ENCODE measurements at places on chromosomes 1 and 21.

DNA sequence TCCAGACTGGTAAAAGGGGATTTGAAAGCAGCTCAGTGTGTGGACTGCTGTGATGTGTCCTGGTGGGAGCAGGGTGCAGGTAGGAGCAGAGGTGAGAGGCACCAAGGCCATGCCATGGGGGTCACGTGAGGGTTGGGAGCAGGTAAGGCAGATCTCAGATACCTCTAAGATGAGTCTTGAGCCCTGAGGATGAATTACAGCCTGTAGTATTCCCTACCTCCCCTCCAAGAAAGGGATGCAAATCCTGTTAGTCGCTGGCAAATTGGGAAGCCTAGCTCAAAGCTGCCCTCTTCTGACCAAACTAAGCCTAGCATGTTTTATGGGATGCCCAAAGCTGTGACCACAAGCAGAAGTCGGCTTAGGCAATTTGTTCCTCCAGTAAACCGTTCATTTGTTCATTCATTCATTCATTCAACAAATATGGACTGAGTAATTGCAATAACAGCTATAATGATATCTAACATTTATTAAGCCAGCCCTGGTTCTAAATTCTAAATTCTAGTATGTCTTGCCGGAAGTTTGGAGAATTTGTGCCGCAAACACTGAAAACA is 3.9 kb upstream of the NUAK2 start:
- peak; percentile 80 for DNase-seq

DNA sequence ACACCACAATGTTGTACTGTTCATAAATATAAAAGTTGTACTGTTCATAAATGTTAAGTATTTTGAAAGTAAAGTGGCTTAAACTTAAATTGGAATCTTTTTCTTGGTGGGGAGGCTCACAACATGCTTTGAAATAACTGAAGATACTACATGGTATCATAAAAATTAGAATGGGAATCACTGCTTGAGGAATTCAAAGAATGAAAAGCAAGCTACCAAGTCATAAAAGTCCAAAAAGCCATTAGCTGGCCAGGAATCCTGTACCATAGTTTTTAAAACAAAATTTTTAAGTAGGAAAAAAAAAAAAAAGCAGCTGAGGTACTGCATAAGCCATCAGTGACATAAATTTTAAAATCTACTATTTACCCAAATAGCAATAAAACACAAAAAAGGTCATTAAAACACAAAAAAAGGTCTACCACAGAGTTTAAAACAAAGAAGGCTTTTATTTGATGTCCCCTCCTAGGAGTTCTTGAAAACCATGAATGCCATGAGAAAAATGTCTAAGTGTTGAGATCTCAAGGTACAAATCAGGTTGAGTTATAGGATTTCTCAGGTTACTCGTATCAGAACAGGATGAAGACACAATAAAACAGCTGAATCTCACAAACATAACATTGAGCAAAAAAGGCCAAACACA is 8.6 kb downstream of the ZZZ3 start:
- DNase-seq = no peak

DNA sequence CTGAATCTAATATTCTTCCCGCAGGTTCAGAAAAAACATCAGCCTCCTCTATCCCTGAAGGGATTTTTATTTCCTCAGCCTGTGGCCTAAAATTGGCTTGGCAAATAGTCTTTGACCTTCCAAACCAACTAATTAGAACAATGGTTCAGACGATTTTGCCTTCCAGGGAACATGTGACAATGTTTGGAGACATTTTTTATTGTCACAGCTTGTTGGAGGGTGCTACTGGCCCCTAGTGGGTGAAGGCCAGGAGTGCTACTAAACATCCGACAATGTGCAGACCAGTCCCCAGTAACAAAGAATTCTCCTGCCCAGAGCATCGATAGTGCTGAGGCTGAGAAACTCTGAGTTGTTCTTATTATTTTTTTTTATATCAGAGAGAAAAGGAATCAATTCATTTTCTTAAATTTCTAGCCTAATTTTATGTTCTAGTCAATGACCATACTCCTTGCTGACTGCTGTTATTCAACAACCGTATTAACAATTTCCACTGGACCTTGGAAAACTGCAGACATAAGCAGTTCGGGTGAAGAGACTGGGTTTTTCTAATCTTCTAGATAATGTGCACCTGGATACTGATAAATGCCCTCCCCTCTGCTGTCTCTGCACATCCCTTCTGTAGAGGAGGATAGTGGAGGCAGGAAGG is 280.7 kb downstream of the LMX1A start:
- peak; percentile 28 for DNase-seq

DNA sequence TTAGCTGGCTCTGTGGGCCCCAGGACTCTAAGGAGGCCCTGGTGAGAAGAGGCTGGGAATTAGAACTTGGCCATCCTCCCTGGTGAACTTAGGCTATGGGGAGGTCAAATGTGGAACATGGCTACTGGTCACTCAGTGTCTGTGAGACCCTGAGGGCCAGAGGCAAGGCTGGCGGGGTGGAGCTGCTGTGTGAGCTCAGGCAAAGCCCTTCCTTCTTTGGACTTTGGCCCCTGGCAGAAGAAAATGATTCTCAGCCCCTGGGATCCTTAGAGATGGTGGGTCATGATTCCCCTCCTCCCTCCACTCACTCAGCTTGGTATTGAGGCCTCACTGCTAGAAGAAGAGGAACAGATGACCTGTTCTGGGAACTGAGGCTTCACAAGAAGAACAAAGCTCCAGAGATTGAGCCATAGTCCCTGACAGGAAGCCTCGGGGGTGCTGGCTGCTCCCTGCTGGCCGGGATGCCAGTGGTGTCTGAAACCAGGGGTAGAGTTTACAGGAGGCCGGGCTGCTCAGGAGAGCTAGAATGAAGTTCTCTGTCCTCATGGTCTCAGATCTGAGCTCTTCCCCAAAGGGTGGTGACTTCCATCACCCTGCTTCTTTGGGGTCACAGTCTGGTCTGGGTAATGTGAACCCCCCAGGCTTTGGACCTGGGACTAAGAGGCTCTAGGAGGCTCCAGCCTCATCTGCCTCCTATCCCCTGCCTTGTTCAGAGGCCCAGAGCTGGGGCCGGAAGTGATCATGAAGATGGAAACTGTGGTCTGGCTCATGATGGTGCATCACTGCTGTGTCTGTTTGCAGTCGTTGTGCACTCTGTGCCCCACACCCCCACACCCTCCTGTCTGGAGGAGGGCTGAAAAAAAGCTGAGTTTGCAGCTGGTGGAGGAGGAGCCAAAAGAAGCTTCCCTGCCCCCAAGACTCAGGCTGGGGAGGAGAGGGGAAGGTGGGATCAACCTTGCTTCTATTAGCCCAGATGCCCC is 905 bp downstream of the BTBD19 start:
- peak; percentile 92 for DNase-seq

DNA sequence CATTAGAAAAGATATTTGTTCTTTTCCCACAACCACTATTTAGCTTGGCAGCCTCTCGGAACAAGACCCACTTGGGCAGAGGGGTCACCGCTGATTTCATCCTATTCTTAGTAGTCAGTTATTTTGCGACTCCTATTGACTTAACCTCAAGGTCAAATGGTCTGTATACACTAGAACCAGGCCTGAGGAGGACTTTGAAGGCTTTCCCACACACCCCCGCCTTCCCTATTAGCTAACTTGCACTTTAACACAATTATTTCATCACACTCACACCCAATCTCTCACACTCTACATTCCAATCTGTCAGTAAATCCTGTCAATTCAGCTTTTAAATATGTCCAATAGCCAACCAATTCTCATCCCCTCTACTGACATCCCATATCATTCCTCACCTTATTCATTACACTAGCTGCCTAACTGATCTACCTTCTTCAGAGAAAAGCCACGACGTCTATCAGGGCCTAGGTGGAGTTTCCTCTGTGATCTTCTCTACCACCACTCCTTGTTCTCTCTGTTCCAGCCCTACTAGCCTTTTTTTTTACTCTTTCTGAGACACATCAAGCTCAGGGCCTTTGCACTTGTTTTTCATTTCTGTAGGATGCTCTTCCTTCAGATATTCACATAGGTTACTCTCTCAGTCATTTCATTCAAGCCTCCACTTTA is 1.0 kb upstream of the NIBAN1 start:
- no peak for DNase-seq

- DNase-seq = no peak
Measured at GRCh38 chr1:243213045-243213787, 41.9 kb downstream of the CEP170 start.

GRCh38 chr1:37755290-37755689 is 9.6 kb downstream of the EPHA10 start:
- no peak for DNase-seq

- no peak for DNase-seq
Measured at GRCh38 chr1:219313961-219314360, 140.3 kb downstream of the LYPLAL1 start.

DNA sequence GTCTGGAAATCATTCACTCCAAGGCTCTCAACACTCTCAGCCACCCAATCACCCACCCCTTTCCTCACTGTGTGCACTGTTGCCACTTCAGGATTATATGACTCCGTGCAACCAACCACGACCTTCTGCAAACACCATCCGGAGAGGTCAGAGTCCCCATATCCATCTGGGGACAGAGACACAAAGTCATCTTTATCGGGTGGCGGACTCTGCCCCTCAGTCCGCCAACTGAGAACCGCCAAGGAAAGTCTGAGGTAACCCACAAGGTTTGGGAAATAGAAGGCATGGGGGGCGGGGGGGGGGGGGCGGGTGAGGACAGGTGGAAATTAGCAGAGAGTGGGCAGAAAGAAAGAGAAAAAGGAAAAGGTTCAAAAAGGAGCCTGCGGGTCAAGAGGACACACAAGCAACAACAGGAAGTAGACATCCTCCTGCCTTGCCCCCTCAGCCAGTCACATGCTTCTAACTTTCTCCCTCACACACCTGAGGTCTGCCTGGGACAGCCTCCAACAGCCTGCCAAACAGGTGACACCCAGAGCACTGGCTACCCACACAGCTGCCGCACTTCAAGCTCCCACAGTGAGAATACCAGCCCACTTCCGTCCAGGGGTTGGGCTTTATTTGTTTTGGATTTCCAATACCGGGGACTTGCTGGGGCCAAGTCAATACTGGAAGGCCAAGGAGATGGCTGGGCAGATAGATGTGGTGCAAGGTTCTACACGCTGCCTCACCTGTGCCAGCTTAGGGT is 58.1 kb downstream of the SSBP3 start:
- no peak for DNase-seq

DNA sequence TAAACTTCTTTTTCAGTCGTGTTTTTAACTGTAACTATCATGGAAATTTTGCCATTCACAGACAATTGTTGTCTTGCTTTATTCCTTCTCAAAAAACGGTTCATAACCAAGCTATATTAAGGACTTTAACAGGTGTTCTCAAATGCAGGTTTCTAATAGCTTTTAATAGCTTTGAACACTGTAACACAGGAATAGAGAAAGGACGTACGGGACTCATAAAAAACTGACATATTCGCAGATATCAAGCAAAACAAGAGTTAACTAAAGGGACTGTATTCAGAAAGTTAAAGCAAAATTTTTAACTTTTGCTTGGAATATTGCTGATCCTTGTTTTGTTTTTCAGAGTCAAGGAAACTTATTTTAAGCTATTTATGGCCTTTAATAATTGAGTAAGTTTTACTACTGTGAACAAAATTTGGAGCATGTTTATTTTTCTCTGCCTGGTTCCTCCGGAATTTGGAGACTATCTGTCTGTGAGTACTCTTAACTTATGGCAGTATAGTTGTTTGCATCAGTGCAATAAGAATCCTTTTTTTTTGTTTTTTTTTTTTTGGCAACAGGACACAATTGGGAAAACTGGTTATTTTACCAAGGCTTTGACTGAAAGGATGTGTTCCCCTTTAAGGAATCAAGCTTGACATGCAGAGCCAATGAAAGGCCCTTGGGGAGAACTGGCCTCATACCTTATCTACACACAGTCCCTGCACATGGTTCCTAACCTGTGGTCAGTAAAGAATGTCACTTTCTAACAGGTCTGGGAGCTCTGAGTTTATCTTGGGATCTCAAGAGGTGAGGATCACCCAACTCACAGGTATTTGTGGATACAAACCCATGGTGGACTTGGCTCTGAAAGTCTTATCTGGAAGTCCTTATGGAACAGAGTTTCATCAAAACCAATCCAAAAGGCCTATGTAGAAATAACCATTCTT is 5.8 kb upstream of the CD46 start:
- DNase-seq = no peak

DNA sequence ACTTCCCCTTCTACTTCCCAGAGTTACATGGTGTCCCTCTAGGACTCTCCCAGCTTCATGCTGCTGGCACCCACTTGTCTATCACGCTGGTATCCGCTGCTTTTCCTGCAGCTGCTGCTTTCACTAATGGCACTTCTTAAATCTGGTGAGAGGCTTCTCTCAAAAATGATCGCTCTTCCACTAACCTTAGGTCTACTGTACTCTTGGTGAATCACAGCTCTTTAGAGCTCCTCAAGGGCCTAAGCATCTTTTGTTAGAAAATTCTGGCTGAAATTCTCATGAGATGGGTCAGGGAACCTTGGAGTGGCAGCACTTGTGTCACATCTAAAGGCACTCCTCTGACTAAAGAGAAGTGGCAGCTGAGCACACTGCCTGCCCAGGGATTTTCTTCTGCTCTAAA is 32.1 kb downstream of the ZMYND12 start:
- no peak for DNase-seq

DNA sequence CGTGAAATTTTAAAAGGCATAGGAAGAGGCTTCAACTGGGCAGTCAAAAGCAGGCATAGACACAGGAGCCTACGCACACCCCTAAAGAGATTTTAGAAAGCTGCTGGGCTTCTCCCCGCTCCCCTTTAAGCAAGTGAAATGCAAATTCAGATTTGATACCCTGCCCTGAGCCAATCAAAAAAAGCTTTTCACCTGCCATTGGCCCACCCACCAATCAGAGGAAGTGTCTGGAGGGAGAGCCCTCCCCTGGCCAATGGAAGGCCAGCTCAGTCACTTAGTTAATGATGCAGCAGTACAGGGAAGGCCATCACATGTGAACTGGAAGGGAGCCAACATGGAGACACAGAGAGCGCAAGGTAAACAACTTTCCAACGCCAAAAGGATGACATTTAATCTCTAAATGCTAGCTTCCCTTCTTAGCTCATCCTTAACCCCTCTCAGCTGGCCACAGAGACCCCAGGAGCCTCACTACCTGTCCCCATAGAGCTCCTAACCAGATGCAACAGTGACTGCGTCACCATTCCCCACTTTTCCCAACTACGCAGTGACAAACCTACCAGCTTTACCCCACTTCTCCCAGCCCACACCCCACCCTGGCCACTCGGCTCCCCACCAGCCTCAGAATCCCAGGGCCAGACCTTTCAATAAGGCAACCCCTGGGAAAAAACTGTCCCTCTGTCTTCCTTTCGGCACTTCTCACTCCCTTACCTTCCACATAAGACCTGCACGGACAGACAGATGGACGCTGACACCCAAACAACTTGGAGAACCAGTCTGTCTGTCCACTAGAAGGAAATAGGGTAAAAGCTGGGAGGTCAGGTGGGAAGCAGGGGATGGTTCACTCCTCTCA is 71.0 kb downstream of the CD46 start:
- no peak for DNase-seq

DNA sequence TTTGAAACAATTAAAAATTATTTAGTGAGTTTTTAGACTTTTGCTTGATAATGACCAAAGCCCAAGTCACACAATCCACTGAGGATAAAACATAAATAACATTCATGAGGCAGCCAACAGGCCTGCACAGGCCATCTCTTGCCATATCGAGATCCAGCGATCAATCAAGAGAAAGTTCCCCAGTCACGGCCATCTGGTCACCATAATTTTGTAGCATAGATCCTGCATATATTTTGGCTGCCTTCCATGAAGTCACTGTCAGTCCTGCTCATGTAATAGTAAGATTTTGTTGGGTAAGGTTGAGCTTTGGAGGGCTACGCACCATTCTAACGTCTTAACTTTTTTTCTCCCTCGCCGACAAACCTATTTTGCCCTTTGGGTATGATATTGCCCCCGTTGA is 17.5 kb downstream of the KPNA6 start:
- DNase-seq = no peak

- no peak for DNase-seq
Measured at GRCh38 chr1:94000510-94001282, 91.5 kb upstream of the GCLM start.

Data from KBM-7 (cell line).